ENCODE measurements at places on chromosomes 12 and 14.
A peak's percentile ranks its signal among the peaks of the same experiment; 100 is the strongest.

GRCh38 chr12:16118586-16118985 is 158.9 kb downstream of the SLC15A5 start:
- no peak overlapping the region for H3K27ac ChIP-seq
- no peak for DNase-seq
- H3K4me1 ChIP-seq = no peaks in the 10 kb centered on the region
- H3K4me3 ChIP-seq = no peak overlapping the region

- peak; percentile 18 for DNase-seq
- H3K36me3 ChIP-seq = no peaks in the 10 kb centered on the region
- peaks cover 16% of the 10 kb centered on the region for H3K27me3 ChIP-seq
- H3K4me3 ChIP-seq = no peak overlapping the region
Observed at GRCh38 chr12:5433845-5434646, 2.1 kb downstream of the NTF3 start.

DNA sequence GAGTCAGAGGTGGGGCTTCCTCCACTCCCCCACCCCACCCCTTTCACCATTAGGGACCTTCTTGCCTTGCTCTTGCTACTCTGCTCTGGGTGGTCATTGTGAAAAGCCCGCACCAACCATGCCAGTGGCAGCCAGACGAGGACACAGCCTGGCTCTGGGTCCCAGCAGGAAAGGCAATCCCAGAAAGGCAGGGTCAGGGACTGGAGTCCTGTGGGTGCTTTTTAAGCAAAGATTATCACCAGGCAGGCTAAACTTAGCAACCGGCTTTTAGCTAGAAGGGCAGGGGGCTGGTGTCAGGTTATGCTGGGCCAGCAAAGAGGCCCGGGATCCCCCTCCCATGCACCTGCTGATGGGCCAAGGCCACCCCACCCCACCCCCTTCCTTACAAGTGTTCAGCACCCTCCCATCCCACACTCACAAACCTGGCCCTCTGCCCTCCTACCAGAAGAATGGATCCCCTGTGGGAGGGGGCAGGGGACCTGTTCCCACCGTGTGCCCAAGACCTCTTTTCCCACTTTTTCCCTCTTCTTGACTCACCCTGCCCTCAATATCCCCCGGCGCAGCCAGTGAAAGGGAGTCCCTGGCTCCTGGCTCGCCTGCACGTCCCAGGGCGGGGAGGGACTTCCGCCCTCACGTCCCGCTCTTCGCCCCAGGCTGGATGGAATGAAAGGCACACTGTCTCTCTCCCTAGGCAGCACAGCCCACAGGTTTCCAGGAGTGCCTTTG is 1.2 kb upstream of the GAPDH start:
- H3K4me1 ChIP-seq = peaks cover 31% of the 10 kb centered on the region
- peaks cover 55% of the 10 kb centered on the region for H3K36me3 ChIP-seq
- no peaks in the 10 kb centered on the region for H3K27me3 ChIP-seq
- DNase-seq = peak; percentile 98

GRCh38 chr14:104696671-104697316 is 7.4 kb downstream of the INF2 start:
- peaks cover 71% of the 10 kb centered on the region for H3K36me3 ChIP-seq
- no peaks in the 10 kb centered on the region for H3K27me3 ChIP-seq

- H3K4me1 ChIP-seq = peaks cover 17% of the 10 kb centered on the region
- no peak overlapping the region for H3K4me3 ChIP-seq
- no peak for DNase-seq
- H3K36me3 ChIP-seq = no peaks in the 10 kb centered on the region
- no peaks in the 10 kb centered on the region for H3K27me3 ChIP-seq
Observed at GRCh38 chr12:115380546-115381120, 696.7 kb upstream of the TBX3 start.

GRCh38 chr12:82981150-82981549 is 294.4 kb downstream of the TMTC2 start:
- no peaks in the 10 kb centered on the region for H3K27me3 ChIP-seq
- peaks cover 6% of the 10 kb centered on the region for H3K36me3 ChIP-seq
- DNase-seq = peak; percentile 40
- H3K4me1 ChIP-seq = no peaks in the 10 kb centered on the region
- no peak overlapping the region for H3K4me3 ChIP-seq

GRCh38 chr14:30507209-30507608 is 51.7 kb upstream of the G2E3 start:
- H3K27ac ChIP-seq = no peak overlapping the region
- H3K27me3 ChIP-seq = no peaks in the 10 kb centered on the region
- no peaks in the 10 kb centered on the region for H3K4me1 ChIP-seq
- H3K4me3 ChIP-seq = no peak overlapping the region

- H3K4me1 ChIP-seq = no peaks in the 10 kb centered on the region
- no peak overlapping the region for H3K27ac ChIP-seq
- H3K36me3 ChIP-seq = peaks cover 18% of the 10 kb centered on the region
Observed at GRCh38 chr12:45849289-45849688, 119.8 kb downstream of the ARID2 start.

All from trophoblast cell (in vitro differentiated cells and primary cell).